ENCODE measurements at places on chromosomes 1 and 21.

GRCh38 chr1:52238887-52239707, 97.2 kb downstream of the ZFYVE9 start:
- no peak for DNase-seq

GRCh38 chr1:106268070-106268469, 788.4 kb upstream of the PRMT6 start:
- peak; percentile 6 for DNase-seq

DNA sequence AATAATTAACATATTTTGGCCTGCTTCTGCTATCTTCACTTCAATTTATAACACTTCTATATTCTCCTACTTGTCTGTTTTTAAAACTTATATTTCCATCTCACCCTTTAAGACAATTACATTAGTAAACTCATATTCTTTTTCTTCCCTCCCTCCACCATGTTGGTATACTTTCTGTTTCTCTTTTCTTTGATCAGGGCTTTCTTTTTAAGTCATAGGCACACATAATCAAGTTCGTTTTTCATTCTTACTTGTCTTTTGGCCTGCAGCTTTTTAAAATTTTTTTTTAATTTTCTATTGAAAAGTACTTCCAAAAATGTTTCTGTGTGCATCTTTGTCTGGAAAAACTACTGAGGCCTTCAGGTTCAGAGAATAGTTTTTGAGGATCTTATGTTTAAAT, 2.3 kb downstream of the PYHIN1 start:
- DNase-seq: no peak

- no peak for DNase-seq
Measured at GRCh38 chr1:35894183-35894582, 11.2 kb downstream of the AGO1 start.

DNA sequence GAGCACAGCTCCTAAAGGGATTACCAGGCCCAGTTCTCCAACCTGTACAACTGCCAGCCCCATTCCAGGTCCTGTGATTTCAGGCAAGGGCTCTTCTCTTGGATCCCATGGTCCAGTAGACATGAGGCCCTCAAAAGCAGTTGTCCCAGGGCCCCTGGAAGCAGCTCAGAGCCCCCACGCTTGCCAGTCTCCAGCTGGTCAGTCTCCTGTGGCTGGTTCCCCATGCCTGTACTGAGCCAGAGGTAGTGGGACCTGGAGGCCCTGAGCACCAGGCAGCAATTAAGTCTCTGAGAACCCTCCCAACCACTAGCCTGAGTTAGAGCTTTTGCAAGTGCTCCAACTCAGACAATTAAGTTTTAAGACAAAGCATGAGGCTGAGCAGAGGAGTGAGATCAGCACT, 36.9 kb downstream of the CDC42BPA start:
- no peak for DNase-seq

DNA sequence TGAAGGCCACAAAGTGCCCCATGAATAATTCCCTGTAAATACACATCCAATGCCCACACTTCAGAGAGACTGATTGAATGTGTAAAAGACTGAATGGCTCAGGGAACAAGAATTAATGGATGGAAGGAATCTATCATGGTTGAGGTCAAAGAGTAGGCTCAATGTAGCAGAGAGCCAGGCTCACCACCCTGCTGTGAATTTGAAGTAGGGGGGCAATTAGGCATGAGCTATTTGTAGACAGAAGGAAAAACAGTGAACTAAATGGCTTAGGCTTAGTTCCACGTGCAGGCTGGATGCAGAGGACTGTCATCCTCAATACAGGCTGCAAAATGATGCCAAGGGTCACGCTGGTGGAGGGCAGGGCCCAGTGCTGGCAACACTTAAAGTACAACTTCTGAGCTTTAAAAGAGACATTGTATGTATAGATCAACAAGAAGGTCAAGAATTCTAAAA, 22.9 kb upstream of the IGSF3 start:
- no peak for DNase-seq

- no peak for DNase-seq
Measured at GRCh38 chr1:82901118-82901517, 1097.8 kb downstream of the TTLL7 start.

- DNase-seq: no peak
Measured at GRCh38 chr1:226353698-226354525, 44.9 kb upstream of the LIN9 start.

DNA sequence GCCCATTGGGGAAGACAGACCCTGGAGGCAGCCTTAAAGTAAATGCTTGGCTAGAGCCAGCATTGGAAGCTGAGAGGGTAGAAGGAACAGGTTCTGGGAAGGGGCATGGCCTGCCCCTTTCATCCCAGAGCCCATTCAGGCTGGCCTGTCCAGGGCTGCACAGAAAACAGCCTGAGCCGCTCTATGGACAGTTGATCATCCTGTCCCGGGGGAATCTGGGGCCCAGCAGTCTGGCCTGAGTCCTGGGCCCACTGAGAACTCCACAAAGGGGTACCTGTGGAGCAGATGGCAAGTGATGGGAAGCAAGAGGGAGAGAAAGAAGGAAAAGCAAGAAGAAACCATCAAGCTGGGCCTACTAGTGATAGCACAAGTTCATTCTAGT, 13.2 kb downstream of the TMEM81 start:
- DNase-seq: no peak

DNA sequence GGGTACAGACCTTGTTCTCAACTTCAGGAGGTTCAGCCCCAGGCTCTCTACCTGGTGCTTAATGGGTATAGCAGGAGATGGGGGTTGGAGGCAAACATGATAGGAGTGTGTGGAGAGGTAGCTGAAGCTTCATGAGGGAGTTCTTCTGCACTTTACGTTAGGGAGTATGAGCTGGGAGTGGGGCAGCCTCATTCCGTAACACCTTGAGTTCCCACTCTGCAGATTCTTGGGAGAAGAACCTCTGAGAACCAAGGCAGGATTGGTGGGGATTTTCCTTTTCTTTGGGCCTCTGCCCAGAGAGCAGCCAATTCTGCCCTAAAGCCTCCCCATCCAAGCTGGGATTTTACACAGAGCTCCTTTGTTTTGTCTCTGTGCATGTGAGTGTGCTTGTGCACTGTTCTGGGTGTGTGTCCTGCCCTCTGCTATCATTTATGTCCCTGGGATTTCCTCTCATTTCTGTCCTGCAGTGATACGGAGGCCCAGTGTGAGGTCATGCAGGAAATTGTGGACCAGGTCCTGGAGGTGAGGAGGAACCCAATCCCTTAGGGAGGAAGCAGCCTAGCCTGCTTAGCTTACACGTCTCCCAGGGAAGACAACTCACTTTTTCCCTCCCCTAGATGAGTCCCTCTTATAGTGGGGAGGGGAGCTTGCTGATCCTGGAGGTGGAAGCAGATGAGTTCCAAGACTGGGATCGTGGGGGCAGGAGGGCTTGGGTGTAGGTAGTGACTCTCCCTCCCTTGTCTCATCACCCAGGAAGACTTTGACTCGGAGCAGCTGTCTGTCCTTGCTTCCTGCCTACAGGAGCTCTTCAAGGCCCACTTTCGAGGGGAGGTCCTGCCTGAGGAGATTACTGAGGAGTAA, 11.6 kb upstream of the SLC27A3 start:
- no peak for DNase-seq

DNA sequence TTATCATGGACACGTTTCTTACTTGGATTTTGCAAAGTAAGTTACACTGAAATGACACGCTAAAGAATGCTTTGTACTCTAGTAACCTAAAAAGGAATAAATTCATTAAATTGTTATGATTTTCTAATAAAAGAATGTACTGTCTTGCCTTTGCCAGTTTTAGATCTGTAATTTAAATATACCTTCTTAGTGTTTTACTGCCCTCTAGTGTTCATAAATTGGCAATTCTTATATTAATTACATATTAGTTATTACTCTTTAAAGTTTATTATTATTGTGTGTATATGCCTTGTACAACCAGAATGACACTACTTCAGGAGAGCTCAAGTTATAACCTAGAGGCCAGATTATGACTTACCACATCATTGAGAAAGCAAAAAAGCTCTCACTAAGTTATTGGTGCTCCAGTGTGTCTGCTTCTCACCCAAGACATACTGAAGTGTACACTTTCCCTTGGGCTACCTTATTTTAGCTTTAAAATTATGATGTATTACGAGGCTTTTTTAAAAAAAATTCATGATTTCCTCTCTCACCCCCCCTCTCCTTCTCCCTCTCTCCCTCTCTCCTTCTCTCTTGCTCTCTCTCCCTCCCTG, 169.9 kb downstream of the HS2ST1 start:
- no peak for DNase-seq

DNA sequence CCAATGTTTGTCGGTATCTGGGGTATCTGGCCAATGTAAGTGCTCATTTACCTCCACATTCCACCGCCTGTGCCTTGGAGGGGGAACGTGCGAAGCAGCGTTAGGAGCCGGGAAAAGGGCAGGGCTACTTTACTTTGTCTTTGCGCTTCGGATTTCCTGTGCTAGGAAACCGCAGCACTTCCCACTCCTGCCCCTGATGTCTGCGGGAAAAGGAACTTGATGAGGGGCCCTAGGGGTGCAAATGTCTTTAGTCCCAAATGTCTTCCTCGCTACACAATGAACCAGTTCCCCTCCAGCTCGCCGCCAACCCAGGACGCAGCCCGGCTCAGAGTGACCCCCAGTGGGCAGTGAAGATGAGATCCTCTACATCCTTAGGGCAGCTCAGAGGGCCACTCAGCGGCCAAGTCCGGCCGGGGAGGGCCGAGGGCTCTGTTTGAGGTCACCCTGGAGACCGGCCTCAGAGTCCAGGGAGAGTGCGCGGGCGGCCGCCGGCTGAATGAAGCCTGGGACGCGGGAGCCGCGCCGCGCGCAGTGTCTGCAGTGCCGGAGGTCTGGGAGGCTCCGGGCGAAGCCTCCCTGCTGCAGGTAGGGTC, at the start of gene DYNLT5:
TSS of gene DYNLT5 (plus strand) at position 460 of the 593 bp plus-strand sequence. CDS start 2,200 bp downstream, outside the sequence.
- DNase-seq: peak; percentile 51

- DNase-seq: no peak
Measured at GRCh38 chr1:43597028-43597427, 52.9 kb upstream of the KDM4A start.

DNA sequence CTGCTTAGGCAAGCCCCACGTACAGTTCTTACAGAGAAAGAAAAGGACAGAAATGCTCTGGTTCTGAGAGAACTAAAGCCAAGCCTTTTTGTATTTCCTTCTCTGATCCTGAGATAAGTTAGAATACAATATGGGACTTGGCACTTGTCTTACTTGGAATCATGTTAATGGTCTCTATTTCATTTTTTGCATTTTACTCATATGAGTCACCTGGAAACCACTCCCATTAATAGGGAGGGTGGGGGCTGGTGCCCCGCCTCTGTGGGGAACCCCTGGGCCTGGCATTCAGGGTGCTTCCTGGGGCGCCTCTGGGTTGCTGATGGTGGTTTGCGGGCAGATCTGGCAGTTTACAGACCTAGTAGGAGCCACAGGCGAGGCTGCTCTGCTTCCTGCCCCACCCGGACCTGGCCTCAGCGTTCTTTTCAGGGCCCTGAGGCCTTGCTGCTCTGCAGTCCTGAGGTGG, 26.7 kb downstream of the TSPAN2 start:
- DNase-seq: no peak

- no peak for DNase-seq
Measured at GRCh38 chr1:61320575-61320974, 238.2 kb downstream of the NFIA start.

- DNase-seq: no peak
Measured at GRCh38 chr1:108320849-108321248, 77.0 kb upstream of the NBPF4 start.

DNA sequence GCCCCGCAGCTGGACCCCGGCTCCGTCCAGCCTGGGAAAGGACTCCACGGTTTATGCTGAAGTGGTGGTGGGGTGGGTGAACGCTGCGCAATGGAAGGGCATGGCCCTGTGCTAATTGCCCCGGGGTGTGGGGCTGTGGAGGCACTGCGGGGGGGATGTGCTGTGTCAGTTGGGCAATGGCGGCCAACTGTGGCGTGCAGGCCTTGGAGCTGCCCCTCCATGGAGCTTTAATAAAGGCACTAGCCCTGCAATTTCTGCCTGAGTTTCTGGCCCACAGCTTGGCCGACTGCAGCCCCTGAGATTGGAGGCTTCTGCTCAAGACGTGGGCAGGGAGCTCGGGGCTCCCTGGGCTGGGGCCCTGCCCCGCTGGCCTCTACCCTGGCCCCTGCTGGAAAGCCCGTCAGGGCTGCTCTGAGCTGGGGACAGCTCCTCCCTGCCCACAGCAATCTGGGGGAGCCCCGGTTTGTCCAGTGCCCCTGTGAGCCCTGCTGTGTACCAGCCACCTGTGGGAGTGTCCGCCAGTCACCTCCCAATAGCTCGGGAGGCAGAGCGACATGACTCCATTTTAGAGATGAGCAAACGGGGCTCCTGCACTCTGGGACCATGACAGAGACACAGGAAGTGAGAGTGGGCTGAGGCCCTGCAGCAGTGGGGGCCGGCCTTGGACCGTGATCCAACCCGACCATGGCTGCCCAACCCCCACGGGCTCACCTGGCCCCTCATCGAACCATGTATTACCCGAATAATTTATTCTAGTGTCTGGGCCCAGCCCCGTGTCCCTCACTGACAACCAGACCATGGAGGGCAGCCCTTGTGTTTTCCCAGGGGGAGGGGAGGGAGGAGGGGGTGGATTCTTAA, 8.7 kb upstream of the TNFRSF14 start:
- no peak for DNase-seq

DNA sequence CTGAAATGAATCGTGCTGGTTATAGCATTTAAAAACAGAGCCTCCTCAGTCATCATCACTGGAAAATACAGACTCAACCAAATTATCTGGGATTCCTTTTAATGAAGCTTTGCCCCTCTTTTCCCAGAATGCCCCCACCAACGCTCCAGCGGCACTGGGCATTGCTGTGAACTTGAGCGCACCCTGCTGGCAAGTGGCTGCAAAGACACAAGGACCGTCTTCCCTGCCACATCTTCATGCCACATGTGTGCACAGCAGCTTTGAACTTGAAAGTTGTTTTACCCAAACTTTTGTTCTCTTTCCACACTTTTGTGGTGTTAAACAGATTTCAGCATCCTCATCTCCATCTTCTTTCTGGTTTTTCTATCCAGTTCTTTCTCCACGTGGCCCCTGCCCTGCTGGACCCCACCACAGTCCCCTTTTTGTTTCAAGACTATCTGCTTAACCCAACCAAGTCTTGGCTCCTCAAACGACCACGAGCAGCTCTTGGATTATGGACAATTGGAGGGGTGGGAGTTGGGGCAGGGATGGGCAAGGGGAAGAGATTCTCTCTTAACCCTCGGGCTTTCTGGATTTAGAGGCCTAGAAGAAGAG, 12.8 kb upstream of the LMX1A start:
- no peak for DNase-seq

GRCh38 chr21:41208376-41208763, 40.4 kb downstream of the BACE2 start:
- DNase-seq: no peak

- DNase-seq: no peak
Measured at GRCh38 chr1:10958614-10959013, 53.8 kb upstream of the TARDBP start.

DNA sequence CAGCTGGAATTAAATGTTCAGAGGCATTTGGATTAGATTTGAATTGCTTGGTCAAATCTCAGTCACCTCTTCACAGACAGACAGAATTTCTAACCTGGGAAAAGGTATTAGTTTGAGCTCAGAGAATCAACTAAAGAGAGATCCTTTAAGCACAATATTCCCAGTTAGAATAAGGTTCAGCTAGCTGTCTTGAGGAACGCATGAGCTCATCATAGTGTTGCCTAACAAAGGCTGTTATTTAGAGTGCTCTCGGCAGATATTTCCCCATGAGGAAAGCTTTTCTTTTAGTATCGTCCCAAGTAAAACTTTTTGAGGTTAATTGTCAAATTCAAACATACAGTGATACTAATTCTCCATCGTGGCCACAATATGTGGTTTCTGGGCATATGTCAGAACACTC, 269.9 kb downstream of the HLX start:
- DNase-seq: no peak
